Astrocyte (in vitro differentiated cells and primary cell): ENCODE measurements at places on chromosomes 1 and 21. TPM values are rescaled to one million over a fixed set of nuclear protein-coding genes. Genes with fewer than 3 reads are reported as not detected.

DNA sequence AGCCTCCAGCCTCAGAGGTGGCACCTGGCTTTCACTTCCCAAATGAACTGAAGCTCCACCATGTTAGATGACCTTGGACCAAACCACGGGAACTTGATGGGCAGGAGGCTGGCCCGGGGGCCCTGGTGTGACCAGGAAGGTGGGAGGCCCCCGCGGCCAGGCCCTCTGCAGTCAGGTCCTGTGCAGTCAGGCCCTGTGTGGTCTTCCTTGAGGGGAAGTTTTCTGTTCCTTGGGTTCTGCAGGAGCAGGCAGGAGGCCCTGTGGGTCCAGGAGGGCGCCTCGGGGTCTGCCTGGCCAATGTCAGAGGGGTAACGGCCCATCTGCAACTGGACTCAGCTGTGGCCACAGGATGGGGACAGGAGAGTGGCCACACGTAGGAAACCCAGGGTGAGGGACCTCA is 13.0 kb downstream of the PRDM16 start:
- DNase-seq: no peak

DNA sequence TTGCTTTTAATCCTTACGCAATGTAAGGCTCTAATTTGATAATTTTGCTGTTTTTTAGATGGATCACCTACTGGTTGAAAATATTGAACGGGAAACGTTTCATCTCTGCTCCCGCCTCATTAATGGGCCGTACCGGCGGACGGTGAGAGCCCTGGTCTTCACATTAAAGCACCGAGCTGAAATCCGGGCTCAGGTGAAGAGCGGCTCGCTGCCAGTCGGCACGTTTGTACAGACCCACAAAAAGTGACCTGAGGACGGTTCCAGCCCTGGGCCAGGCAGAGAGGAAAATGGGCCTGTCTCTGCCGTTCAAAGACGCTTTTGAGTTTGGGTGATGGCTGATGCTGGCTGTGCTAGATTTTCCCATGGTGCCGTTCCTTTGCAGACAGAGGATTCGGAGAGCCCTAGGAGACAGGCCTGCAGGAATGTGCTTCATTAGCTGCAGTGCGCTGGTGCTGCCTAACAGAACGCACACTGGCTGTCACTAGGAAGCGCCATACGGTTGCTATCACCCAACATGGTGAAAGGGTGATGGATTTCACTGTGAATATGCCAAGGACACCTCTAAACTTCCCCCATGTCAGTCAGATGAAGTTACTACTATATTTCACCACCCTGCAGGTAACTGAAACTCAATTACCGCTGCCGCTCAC is 42.9 kb downstream of the TCEANC2 start:
- no peak for DNase-seq

GRCh38 chr1:1278620-1279019 is 1.6 kb upstream of the SCNN1D start:
- DNase-seq: no peak

GRCh38 chr21:35430260-35430659 is 381.2 kb upstream of the RUNX1 start:
- no peak for DNase-seq

DNA sequence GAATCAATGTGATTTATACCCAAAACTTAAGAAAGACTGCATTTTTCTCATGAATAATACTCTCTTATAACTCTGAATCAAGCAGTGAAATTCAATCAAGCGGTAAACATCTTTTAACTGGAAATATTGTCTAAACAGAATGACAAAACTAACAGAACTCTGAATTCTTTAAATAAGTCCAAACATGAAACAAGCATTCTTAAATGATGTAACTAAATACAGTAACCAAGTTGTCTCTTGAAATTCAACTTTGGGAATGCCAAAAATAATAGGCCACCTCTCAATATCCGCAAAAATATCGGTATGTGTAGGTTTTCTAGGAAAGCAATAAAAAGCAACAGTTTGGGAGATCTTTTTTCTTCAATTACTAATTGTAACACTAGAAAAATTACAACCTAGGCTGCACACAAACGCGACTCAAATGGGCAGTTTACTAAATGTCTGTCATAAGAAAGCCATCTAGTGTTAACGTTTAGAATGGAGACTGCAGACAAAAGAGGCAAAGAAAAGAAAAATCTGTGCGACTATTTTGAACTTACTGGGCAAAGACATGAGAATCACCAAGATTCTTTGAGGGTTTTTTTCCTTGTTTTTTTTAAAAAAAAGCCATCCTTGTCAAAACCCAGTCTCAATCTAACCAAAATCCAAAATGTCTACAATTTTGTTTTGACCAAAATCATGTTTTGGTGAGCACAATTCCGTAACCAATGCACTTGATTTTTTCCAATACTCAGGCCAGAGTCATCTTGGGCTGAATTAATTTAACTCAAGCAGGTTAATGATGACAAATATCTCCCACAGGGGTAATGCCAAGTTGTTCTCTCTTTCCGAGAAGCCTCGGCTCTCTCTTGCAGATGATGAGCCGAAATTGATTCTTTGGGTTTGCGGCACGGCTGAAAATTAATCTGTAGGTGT is 1.3 kb downstream of the SIPA1L2 start:
- peak; percentile 44 for DNase-seq

DNA sequence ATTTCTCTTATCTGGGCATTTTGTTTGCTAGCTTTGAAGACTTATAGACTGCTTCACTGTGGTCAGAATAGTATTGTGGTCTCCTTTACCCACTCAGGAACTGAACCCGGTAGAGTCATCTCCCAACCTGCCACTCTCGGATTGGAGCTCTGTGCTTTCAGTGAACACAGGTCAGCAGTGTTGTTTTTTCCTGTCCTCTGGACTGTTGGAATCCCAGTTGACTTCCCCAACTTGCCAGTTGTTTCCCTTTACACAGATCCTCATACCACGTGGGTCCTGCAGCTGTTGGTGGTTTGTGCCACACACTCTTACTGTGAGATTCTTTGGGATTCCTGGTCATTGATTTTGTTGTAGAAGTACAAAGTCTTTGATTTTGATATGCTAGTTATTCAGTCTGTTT is 214.1 kb downstream of the DYRK1A start:
- no peak for DNase-seq

Gene SLAMF6
- total RNA-seq: not detected in 2 replicates

Gene ZBTB8B
- total RNA-seq: 0.12 and 0.18 TPM in 2 replicates

Gene MAP3K7CL
- total RNA-seq: 67.3 and 75.2 TPM in 2 replicates
